Stimulated activated CD8-positive, alpha-beta memory T cell treated with anti-CD3 and anti-CD28 coated beads, Interleukin-7, amount 100 ng/mL, for 24 hours (primary cell): ENCODE measurements at places on chromosomes 7 and 10.

DNA sequence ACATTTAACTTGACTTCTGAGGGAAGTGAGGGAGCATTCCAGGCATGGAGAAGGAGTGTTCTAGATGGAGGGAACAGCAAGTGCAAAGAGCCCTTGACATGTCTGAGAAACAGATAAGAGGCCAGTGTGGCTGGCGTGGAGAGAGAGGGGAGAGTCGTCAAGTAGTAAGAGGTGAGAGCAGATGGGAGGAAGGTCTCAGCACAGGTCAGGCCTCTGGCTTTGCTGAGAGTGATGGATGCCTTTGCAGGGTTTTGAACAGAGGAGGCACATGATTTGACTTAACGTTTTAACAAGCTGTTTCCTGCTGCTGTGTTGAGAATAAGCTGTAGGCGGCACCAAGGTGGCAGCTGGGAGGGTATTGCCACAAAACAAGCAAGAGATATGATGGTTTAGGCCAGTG, 97.2 kb downstream of the KAT6B start:
- DNase-seq = no peak

DNA sequence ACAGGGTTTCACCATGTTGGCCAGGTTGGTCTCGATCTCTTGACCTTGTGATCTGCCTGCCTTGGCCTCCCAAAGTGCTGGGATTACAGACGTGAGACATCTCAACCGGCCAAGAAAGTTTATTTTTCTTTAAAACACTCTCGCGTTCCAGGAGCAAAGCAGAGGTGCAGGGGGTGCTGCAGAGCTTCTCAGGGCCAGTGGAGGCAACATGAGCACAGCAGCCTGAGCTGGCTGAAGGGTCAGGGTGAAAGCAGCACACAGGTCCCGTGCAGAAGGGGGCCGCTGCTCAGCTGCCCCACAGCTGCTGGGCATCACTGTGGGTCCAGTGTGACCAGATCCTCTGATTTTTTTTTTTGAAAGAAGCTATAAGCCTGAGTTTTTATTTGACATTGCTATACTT, 46.1 kb downstream of the EPHB4 start:
- DNase-seq = no peak

GRCh38 chr7:31077484-31078362, 25.6 kb downstream of the ADCYAP1R1 start:
- no peak for DNase-seq

GRCh38 chr7:115634633-115635032, 395.9 kb downstream of the TFEC start:
- no peak for DNase-seq

- no peak for DNase-seq
Measured at GRCh38 chr10:56547163-56547562, 186.1 kb upstream of the ZWINT start.
